Activated CD8-positive, alpha-beta memory T cell treated with anti-CD3 and anti-CD28 coated beads for 4 hours (primary cell): ENCODE measurements at places on chromosomes 3 and 15.

GRCh38 chr3:23547905-23548650 is 257.7 kb upstream of the UBE2E1 start:
- no peak for DNase-seq

GRCh38 chr15:50267577-50267976 is 2.1 kb upstream of the HDC start:
- DNase-seq: no peak

DNA sequence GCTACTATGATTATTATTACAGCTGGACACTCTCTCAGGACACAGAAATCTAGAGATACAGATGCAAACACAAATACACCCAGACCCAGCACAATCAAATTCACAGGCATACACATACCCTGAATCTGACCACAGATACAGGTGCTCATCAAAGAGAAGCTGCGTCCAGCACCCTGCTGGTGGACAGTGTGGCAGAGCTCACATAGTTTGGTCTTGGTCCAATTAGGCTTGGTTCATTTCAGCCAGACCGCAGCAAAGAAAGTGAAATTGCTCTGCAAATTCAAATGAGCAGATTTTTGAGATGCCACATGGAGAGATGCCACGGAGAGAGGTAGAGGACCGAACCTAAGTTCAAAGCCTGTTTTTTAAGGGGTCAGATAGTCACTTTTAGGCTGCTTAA is 55.6 kb downstream of the ANAPC13 start:
- DNase-seq: no peak

GRCh38 chr3:53140847-53141845 is 10.9 kb upstream of the RFT1 start:
- DNase-seq: no peak

GRCh38 chr3:106552351-106553043 is 683.7 kb upstream of the CBLB start:
- no peak for DNase-seq

- no peak for DNase-seq
Observed at GRCh38 chr3:103511891-103512290, 1077.1 kb downstream of the ZPLD1 start.

DNA sequence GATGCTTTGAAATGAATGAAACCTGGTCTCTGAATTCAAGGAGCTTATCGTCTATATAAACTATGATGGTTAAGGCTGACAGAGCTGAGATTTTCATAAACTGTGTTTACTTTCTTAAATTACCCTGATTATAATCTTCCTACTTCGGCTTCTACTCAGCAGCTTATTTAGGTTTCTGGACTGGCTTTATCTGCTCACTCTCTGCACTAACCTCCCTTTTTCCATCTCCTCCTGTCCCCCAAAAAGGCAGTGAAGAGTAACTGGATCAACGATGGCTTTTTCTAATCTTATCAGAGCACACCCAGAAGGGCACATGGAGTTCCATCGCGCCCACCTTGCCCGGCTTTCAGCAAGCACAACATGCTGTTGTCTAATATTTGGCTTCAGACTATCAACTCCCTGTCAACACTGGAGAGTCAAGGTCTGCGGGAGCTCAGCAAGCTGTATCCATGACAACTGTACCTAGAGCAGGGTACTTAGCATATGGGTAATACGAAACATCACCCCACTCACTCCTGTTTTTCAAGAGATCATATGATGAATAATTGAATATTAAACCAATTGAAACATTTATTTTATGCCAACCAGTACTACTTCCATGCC is 417.3 kb downstream of the GABRB3 start:
- DNase-seq: no peak

DNA sequence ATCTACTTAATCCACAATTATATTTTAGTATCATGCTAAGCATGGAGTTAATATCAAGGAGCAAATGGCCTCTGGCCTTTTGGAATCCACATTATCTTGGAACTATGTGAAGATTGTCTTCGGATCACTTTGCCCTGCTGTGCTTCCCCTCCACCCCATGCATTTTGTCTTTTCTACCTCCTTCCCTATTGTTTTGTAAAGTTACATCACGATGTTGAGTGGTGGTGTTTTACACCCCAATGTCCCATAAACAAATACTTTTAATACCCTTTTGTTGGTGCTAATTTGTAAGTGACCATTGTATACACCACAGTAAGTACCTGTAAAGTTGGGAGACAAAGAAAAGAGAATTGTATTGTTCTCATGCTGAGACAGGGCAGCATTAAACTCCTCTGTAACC is 258.4 kb upstream of the ZNF717 start:
- DNase-seq: no peak

GRCh38 chr3:149581248-149581647 is 76.6 kb downstream of the WWTR1 start:
- DNase-seq: no peak

DNA sequence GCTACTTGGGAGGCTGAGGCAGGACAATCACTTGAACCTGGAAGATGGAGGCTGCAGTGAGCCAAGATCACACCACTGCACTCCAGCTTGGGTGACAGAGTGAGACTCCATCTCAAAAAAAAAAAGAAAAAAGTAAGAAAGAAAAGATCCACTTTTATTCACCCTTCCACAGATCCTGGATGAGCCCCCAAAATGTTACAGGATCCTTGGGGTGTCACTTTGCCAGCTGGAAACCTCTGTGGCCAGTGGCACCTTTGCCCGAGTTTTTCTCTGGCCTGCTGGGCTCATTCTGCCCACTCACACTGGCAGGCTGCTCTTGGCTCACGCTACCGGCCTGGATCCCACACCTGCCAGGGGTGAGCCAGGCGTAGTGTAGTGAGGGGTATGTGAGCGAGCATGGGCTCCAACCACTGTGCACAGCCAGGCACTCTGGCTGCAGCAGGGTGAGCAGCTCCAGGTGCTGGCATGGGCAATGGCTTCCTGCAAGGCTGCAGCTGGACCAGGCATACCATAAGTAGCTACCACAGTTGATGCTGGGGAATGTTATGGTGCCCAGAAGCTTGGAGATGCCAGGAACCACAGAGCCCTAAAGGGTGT is 57.8 kb upstream of the C15orf39 start:
- no peak for DNase-seq

DNA sequence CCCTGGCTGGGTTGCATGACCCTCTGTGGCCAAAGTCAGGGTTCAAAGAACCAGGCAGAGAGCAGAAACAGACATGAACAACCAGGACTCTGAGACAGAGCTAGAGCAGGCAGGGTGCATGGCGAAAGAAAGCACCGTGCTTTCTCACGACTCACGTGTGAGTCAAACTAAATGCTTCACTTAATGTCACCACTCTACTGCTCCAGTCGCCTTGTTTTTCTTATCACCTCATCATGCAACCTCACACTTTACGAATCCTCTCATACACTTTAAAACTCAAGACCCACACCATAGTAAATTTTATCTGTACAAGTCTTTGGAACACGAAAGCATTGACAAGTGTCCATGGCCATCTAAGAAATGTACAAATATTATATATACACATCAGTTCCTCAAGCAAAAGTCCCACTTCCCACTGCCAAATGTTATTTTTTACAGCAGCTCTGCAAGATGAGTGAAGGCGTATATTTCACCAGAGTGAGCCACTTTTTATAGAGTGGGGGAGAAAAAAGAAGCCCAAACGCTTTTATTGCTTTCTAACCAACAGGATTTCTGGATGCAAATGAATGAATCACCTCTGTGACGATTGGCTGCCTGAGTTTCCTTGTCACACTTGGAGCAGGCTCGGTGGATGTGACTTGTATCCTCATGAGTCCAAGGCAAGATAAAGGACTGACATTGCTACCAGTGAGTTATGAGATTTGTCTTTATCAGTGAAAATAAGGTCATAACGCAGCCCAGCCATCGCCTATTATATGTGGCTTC is 16.0 kb upstream of the MEGF11 start:
- DNase-seq: no peak

DNA sequence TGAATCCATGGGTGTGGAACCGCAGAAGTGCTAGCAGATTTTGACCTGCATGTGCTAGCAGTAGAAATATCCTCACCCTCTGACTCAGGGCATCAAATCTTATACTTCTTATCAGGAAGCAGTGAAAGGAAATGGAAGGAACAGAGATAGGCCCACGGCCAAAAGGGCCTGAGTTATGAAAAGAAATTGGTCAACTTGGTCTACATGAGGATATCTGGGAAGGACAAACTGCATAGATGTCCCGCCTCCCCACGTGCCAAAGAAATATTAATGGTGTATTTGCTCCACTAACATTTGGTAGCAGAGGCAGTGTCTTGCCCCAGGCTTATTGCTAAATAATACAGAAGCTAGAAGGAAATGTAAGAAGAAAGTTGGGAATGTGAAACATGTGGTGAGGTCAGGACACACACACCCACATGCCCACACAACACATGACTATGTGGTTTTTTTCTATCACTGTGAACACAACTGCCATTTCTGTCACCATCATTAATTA is 93.6 kb upstream of the COL8A1 start:
- no peak for DNase-seq

DNA sequence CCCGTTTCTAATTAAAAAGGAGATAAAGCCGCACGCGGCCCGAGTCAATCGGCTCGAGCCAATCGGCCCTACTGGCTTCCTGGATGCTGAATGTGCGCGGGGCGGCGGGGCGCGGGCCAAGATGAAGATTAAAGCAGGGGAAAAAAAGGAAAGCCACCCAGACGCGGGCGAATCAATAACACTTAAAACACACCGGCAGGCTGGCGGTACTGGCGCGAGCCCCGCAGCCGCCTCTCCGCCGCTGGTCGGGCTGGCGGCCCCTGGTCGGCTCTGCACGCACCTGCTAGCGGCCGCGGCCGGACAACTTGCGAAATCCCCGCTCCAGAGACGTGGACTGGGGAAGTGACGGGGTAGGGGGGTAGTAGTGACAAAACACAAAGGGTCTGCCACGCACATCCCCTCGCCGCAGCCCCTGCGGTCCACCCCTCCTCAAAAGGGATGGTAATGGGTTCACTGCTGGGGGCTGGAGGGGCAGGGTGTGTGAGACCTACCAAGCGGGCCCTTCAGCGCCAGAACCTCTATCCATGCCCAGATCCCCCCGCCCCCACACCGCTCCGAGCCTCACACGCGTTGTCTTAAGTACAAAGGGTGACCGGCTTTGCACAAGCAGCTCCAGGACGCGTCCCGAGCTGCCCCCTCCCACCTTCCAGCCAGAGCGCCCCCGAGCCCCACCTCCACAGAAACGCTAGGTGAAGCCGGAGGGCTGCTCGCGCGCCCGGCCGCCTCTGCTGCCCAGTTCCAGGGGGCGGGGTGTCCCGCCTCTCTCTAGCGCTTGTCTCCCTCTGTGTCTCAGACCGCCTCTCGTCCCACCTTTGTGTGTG is 1.4 kb downstream of the WNT7A start:
- no peak for DNase-seq

GRCh38 chr15:56019060-56019793 is 25.8 kb upstream of the NEDD4 start:
- no peak for DNase-seq

- no peak for DNase-seq
Observed at GRCh38 chr15:44034334-44034733, 160.7 kb downstream of the FRMD5 start.

DNA sequence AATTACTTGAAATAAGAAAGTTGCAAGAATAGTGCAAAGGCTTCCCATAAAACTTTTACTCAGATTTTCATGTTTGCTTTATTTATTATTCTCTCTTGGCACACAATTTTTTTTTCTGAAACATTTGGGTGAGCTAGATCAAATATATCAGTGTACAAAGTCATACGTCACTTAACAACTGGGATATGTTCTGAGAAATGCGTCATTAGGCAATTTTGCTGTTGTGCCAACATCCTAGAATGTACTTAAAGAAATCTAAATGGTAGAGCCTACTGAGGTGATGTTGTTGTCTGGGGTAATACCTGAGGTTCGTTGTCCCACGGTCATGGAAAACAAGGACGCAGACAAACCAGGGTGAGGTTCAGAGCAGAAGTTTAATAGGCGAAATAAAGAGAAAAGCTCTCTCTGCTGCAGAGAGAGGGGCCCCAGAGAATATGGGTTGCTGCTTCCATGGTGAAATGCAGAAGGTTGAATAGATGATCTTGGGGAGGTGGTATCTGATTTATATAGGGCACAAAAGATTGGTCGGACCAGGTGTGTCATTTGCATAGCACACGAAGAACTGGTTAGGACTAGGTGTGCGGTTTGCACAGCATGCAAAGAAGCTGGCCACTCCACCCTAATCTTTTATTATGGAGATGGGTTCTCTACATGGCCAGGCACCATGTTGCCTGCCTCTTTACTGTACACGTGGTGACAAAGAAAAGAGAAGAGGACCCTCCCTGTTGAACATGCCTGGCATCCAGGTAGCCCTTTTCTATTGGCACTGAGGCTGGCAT is 8.8 kb upstream of the GRAMD1C start:
- no peak for DNase-seq

DNA sequence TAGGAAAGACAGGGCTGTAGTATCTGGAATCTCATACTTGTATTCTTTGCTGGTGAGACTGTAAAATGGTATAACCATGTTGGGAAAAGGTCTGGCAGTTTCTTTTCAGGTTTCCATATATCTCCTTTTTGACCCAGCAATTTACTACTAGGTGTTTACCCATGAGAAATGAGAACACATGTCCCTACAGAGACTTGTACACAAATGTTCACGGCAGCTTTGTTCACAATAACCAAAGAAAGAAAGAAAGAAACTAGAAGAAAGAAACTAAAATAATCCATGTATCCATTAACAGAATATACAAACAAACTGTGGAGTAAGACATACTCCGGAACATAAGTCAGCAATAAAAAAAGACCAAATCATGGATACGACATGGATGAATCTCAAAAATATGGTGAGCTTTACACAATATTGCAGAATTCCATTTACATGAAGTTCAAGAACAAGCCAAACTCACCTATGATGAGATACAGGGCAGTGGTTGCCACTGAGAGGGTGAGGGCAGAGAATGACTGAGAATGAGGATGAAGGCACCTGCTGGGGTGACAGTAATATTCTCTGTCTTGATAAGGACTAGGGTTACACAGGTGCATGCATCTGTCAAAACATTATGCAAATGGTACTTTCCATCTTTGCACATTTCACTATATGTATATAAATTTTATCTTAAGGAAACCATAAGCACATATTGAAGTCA is 2.7 kb downstream of the RFTN1 start:
- no peak for DNase-seq

GRCh38 chr3:10977892-10978510 is 14.5 kb upstream of the SLC6A1 start:
- DNase-seq: no peak

GRCh38 chr3:58462829-58463180 is 29.1 kb upstream of the KCTD6 start:
- DNase-seq: no peak

- no peak for DNase-seq
Observed at GRCh38 chr3:17500618-17501017, 241.8 kb downstream of the TBC1D5 start.

GRCh38 chr15:52137432-52138357 is 25.1 kb upstream of the BCL2L10 start:
- no peak for DNase-seq

DNA sequence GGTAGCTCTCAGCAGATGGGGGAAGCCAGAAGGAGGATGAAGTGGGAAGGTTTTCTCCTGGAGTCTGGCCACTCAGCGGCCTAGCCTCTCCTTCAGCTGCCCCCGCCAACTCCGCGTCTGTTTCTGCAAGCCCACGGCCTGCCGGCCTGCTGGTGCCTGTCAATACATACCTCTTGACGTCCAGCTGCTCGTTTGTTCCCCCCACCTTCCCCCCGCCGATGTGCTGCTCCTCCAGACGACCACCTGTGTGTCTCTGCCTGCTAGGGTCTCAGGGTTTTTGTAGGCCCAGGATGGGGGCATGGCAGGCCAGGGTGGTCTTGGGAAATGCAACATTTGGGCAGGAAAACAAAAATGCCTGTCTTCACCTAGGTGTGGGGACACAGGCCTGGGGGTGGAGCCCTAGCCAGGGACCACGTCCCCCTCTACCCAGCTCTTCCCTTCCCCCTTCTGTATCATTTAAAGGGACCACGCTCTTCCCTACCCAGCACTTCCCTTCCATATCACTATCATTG is 137.8 kb downstream of the ALCAM start:
- no peak for DNase-seq
